ENCODE measurements at places on chromosomes 2 and 18.

GRCh38 chr2:67232936-67233335, 164.2 kb upstream of the ETAA1 start:
- H3K27ac ChIP-seq = no peak overlapping the region
- H3K4me1 ChIP-seq = no peaks in the 10 kb centered on the region
- no peaks in the 10 kb centered on the region for H3K36me3 ChIP-seq
- no peak overlapping the region for H3K4me3 ChIP-seq

DNA sequence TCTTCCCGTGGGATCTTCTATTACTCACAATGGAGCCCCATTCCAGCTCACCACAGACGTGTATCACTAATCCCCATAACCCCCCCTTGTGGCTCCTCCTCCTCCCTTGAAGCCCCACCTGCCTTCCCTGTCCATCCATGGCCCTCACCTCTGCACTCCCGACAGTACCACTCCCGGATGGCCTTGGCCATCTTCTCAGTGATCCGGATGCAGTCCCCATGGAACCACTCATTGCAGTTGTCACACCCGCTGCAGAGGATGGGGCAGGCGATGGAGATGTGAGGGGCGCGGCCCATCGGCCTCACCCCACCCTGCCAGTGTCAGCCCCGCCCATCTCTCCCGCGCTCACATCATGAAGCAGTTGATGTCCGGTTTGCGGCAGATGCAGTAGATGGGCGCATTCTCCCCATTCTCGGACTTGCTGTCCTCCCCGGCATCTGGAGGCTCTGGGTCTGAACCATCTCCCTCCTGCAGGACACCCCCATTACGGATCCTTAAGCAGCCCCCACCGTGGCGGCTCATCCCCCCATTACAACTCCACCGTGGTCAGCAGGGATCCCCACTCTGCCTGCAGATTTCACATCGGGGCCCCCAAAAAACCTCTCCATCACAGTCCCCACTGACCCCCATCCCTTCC, 983 bp downstream of the CXXC1 start:
- peak overlapping the region; percentile 99 for H3K4me3 ChIP-seq
- peaks cover 54% of the 10 kb centered on the region for H3K36me3 ChIP-seq
- peaks cover 29% of the 10 kb centered on the region for H3K4me1 ChIP-seq
- peak overlapping the region; percentile 95 for H3K27ac ChIP-seq
- DNase-seq = no peak
- H3K27me3 ChIP-seq = no peaks in the 10 kb centered on the region

DNA sequence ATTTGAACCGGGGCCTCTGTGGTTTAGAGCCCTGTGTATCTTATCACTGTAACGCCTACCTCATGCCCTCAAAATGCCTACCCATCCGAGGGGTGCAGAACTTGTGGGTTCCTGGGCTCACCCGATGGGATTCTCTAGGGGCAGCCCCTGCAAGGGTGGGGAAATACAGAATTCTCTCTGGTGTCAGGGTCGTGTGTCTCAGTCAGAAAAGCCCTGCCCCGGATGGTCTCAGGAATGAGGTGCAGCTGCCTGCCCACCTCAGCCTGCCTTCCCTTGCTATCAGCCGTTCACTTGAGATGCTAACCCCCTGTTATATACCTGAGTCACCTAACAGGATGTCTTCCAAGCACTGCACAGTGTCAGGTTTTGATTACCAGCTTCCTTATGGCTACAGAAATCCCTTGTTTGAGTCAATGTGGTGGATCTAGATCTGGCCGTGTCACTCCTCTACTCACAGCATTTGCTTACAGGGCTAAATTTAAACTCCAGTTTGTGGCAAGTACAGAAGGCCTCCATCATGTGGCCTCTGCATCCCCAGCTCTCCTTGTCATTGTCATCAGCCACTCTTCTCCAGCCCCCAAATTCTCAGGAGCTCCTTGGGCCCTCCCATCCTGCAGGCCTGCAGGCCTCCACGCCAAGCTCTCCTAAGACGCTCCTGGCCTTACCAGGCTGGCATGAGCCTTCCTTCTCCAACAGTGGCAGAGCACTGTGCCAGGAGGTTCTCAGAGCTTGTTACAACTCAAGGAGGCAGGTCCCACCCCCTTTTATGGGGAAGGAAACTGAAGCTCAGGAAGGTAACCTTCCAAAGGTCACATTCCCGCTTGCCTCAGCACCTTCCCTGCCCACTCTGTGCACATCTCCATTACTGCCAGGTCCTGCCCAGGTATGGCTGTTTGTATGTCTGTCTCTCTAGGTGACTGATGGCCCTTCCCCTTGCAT, 14.3 kb upstream of the MAP3K2 start:
- no peak for DNase-seq
- no peak overlapping the region for H3K27ac ChIP-seq
- H3K36me3 ChIP-seq = no peaks in the 10 kb centered on the region
- H3K4me3 ChIP-seq = no peak overlapping the region
- peaks cover 25% of the 10 kb centered on the region for H3K4me1 ChIP-seq
- no peaks in the 10 kb centered on the region for H3K27me3 ChIP-seq

- H3K4me1 ChIP-seq = no peaks in the 10 kb centered on the region
- no peaks in the 10 kb centered on the region for H3K36me3 ChIP-seq
- H3K27ac ChIP-seq = no peak overlapping the region
- DNase-seq = no peak
Measured at GRCh38 chr2:69143748-69144360, 130.9 kb downstream of the ANTXR1 start.

DNA sequence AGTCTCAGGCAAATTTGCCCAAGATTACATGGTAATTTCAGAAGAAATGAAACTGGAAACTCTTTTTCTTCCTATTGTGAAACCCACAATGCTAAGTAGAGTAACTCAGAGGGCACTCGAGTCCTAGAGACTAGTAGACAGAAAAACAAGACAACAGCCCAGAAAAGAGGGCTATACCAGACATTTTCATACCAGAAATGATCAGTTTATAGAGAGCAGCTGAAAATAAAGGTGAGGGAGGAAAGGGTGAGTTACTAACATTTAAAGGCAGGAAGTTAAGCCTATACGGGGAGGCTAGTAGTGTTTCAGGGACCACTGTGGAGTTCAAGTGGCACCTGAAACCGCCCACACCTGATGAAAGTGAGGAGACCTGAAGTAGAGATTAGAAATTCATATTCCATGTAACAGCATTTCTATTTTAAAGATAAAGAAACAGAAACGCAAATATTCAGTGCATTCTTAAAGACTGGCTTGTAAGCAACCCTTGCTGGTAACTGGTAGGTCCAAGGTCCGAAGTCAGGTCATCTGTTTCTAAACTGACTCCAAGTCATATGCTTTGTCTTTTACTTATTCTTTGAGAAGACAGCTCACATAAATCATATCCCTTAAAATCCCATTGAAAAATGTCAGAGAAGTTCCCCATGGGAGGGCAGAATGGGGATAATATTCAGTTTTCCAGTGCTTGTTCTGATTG, 145.1 kb upstream of the ITGB6 start:
- no peak for DNase-seq
- no peak overlapping the region for H3K4me3 ChIP-seq
- no peak overlapping the region for H3K27ac ChIP-seq
- H3K4me1 ChIP-seq = peaks cover 18% of the 10 kb centered on the region

DNA sequence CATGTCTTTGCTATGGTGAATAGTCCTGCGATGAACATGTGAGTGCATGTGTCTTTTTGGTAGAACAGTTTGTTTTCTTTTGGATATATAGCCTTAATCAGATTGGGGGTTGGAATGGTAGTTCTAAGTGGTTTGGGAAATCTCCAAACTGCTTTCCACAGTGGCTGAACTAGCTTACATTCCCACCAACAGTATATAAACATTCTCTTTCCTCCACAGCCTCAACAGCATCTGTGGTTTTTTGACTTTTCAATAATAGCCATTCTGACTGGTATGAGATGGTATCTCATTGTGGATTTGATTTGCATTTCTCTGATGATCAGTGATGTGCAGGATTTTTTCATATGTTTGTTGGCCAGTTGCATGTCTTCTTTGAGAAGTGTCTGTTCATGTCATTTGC, 112.2 kb upstream of the SESTD1 start:
- H3K27ac ChIP-seq = no peak overlapping the region
- H3K4me1 ChIP-seq = no peaks in the 10 kb centered on the region
- H3K27me3 ChIP-seq = peaks cover 19% of the 10 kb centered on the region
- H3K36me3 ChIP-seq = no peaks in the 10 kb centered on the region
- no peak for DNase-seq
- no peak overlapping the region for H3K4me3 ChIP-seq

- H3K27ac ChIP-seq = peak overlapping the region; percentile 57
- no peaks in the 10 kb centered on the region for H3K36me3 ChIP-seq
- H3K27me3 ChIP-seq = no peaks in the 10 kb centered on the region
- peak; percentile 61 for DNase-seq
- H3K4me3 ChIP-seq = peak overlapping the region; percentile 88
Measured at GRCh38 chr2:42101206-42102023, 53.6 kb downstream of the PKDCC start.

- H3K36me3 ChIP-seq = no peaks in the 10 kb centered on the region
- no peaks in the 10 kb centered on the region for H3K4me1 ChIP-seq
- H3K27me3 ChIP-seq = no peaks in the 10 kb centered on the region
- H3K4me3 ChIP-seq = no peak overlapping the region
Measured at GRCh38 chr2:107738266-107738665, 88.4 kb upstream of the RGPD4 start.

DNA sequence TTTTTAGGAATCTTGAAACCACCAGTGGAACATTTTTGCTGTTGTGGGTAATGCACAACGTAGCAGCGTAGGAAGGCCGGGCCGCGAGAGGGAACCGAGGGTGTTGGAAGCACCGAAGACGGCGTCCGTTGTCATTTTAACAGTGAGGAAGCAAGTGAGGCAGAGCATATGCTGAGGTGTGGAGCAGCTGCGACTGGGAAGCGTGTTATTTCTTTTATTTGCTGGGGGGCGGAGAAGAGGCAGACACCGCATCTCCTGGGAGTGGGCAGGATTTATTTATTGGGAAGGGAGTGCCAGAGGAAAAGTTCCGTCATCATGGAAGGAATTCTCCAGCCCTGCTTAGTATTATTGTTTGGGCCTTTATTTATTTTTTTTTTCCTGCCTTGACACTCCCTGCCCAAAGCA, 232.8 kb downstream of the KLHL29 start:
- peaks cover 4% of the 10 kb centered on the region for H3K27me3 ChIP-seq
- H3K36me3 ChIP-seq = no peaks in the 10 kb centered on the region
- H3K4me3 ChIP-seq = no peak overlapping the region
- peaks cover 9% of the 10 kb centered on the region for H3K4me1 ChIP-seq
- no peak overlapping the region for H3K27ac ChIP-seq

- no peaks in the 10 kb centered on the region for H3K27me3 ChIP-seq
- no peak for DNase-seq
- H3K27ac ChIP-seq = no peak overlapping the region
- H3K4me1 ChIP-seq = no peaks in the 10 kb centered on the region
- no peak overlapping the region for H3K4me3 ChIP-seq
Measured at GRCh38 chr2:188495969-188496431, 204.3 kb downstream of the GULP1 start.

DNA sequence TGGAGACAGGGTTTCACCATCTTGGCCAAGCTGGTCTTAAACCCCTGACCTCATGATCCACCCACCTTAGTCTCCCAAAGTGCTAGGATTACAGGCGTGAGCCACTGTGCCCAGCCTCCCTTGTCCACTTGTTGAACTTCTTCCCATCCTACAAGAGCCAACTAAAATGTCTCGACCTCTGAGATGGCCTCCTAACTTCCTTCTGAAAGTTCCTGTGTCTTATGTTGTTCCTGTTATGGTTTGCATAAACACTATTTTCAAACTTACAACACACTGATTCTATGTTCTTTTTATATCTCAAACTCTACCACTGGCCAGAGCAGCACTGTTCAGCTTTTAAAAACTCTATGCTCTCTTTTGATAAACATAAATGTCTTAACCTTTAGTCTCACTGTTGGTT, 63.3 kb upstream of the UGP2 start:
- no peak overlapping the region for H3K27ac ChIP-seq
- H3K27me3 ChIP-seq = peaks cover 4% of the 10 kb centered on the region
- no peaks in the 10 kb centered on the region for H3K36me3 ChIP-seq
- no peak overlapping the region for H3K4me3 ChIP-seq
- DNase-seq = no peak

GRCh38 chr18:9871244-9871746, 14.5 kb upstream of the TXNDC2 start:
- H3K27me3 ChIP-seq = peaks cover 12% of the 10 kb centered on the region
- H3K4me1 ChIP-seq = peaks cover 2% of the 10 kb centered on the region
- H3K36me3 ChIP-seq = no peaks in the 10 kb centered on the region
- no peak overlapping the region for H3K27ac ChIP-seq
- no peak for DNase-seq
- no peak overlapping the region for H3K4me3 ChIP-seq

DNA sequence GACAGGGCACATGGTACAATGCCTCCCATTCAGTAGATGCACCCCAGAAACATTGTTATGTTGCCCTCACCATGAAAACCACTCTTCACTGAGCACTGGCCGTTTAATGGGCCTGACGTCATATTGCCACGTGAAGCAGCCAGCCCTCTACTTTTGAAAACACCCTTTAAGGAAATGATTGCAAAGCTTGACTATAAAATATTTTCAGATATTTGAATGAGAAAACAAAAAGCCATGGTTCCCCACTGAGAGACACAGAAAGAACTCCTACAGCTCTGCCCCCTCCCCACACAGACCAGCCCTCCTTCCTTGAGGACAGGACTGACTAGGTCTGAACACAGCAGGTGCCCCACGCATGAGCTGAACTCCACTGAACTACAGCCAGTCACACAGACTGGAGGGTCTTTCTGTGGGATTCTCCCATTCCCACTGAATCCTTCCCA, 349.1 kb downstream of the ANAPC1 start:
- DNase-seq = no peak
- no peak overlapping the region for H3K27ac ChIP-seq
- H3K36me3 ChIP-seq = no peaks in the 10 kb centered on the region
- H3K27me3 ChIP-seq = peaks cover 1% of the 10 kb centered on the region
- H3K4me3 ChIP-seq = peak overlapping the region; percentile 56

DNA sequence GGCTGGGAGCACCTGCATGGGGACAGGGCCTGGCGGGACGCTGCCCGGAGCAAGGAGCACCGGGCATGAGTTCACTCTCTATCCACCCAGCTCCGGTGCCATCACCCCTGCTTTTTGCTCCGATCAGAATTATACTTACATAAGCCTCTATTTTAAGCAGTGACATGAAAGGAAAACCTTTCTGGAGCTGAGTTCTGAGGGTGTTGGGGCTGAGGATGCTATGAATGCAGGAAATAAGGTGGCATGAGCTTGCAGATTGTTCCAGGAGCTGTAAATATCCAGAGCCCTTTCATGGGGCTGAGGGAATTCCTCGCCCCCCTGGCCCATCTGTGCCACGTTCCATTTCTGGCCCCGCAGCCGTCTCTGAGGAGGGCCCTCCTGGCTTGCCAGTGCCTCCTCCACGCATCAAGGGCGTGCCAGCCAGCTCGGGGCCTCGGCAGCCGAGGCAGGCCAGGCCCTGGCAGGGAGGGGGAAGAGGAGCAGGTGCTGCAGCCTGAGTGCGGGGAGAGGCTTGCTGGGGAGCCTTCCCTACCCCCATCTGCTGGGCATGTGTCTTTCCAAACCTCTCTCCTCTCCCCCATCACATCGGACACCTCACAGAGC, 91.7 kb upstream of the MCFD2 start:
- no peaks in the 10 kb centered on the region for H3K27me3 ChIP-seq
- H3K4me1 ChIP-seq = no peaks in the 10 kb centered on the region
- H3K4me3 ChIP-seq = no peak overlapping the region
- peaks cover 85% of the 10 kb centered on the region for H3K36me3 ChIP-seq
- DNase-seq = no peak

- no peak overlapping the region for H3K27ac ChIP-seq
- no peaks in the 10 kb centered on the region for H3K4me1 ChIP-seq
- no peaks in the 10 kb centered on the region for H3K27me3 ChIP-seq
- no peak overlapping the region for H3K4me3 ChIP-seq
Measured at GRCh38 chr2:5766561-5766960, 74.4 kb downstream of the SOX11 start.
